ENCODE measurements at places on chromosomes 6 and 20.

DNA sequence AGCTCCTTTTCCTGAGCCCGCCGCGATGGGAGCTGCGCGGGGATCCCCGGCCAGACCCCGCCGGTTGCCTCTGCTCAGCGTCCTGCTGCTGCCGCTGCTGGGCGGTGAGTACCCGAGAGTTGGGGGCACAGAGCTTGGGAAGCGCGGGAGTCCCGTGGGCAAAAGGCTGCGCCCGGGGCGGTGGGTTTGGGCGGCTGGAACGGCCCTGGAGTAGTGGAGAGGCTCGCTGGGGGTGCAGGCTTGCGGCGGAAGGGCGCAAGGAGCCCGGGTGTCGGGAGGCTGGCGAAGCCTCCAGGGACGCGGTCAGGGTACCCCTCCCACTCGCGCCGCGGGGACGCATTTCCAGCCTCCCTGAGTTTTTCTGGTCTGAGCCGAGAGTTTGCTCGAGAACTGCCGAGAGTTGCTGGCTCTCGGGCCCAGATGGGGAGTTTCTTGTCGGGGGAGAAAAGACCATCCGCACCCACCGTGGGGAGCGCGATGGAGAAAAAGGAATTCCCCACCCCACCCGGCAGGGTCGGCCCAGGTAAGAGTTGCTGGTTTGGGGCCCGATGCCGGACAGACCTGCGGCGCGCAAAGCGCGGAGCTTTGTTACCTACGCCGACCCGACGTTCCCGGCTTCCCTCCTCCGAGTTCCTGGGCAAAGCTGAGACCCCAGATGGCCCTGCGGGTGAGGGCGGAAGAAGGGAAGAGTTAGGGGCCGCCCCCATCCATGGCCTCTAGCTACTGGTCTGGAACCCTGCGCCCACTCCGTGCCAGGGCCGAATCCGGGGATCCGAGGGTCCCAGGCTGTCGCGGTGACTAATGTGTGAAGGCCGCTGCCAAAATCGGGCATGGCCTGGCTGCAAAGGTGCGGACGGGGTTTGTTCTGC is 584 bp downstream of the PTK7 start:
- DNase-seq, result peak; percentile 78

DNA sequence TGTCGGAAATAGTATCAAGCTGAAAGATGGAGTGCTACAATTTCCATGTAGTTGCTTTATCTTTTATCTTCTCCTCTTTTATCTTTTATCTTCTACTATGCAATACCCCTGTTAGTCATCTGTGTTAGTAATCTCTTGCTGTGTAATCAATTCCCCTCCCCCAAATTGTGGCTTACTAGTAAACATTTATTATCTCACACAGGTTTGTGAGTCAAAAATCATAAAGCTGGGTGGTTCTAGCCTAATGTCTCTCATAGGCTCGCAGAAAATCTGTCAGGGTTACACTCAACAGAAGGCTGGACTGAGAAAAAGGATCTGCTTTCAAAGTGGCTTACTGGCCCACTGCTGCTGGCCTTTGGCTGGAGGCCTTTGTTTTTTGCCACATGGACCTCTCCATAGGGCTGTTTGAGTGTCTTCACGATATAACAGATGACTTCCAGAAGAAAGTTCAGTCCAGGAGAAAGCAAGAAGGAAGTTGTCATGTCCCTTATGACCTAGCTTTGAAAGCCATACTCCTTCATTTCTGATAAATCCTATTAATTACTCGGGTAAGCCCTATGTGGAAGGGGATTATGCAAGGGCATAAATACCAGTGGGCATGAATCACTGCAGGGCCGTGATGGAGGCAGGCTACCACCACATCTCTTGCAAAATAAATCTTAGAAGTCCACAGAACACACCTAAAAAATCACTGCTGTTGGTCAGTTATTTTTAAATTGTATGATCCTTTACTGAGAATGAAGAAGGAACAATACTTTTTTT is 24.5 kb upstream of the PTCHD4 start:
- DNase-seq, result no peak

DNA sequence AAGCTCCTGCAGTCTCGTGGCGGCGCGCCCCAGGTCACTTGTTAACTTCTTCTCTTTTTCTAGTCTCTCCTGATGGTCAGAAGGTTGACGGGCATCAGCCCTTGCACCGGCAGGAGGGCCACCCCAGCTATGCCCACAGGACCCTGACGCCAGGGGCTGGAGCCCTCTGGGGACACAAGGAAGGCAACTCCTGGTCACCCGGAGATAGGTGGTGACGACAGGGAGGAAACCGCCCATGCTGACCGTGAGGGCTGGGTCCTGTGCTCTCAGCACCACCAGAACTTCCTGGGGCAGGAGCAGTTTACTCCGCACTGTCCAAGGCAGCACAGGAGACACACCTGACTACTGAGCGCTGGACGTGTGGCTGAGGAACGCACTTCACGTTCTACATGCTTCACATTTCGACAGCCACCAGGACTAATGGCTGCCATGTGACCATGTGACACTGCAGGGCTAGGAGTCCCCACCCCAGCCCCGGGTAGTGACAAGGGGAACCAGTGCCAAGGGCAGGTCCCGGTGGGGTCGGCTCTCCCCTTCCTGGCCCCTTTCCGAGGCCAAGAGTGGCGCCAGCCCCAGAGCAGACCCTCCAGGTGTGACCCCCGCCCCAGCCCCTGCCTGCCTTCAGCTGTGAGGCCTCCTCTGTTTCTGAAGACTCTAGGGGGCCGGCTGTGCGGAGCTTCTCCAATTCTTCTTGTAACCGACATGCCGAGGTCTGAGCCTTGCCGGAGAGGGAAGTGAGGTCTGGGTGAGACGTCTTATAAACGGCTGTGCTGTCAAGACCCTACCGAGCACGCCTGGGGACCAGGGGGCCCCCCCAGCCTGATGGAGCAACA is 45.2 kb downstream of the DSTN start:
- peak; percentile 14 for DNase-seq

- DNase-seq, result no peak
Measured at GRCh38 chr6:111605100-111605751, 452 bp downstream of the TRAF3IP2 start.

GRCh38 chr6:163417595-163417994 is 3.1 kb downstream of the QKI start:
- DNase-seq, result no peak

- no peak for DNase-seq
Measured at GRCh38 chr6:112370946-112371345, 23.8 kb downstream of the RFPL4B start.

All from glutamatergic neuron (in vitro differentiated cells).